ENCODE measurements at places on chromosomes 7 and 10. TPM values are rescaled to one million over a fixed set of nuclear protein-coding genes. Genes with fewer than 3 reads are reported as not detected.

Gene PPP1R3C
- 3.6 TPM for total RNA-seq

DNA sequence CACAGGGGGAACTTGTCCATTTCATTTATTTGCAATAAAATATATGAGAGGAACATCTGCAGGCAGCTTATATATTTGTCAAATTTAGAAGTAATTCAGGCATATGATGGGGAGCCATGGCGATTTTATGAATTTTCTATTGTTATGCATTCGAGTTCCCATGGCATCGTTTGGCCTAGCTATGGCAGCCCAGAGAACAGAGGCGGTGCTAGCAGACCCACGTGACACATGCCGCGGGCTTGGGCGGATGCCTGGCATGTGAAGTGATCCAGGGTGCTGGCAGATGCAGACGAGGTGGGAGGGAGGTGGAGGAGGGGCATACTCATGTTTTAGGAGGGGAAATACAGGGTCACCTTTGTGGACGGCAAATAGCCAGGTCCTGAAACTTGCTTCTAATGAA, 560.0 kb upstream of the GALNT17 start:
- DNase-seq, result no peak
- H3K36me3 ChIP-seq, result peaks cover 7% of the 10 kb centered on the region
- peaks cover 47% of the 10 kb centered on the region for H3K27me3 ChIP-seq
- peak overlapping the region; percentile 52 for H3K27ac ChIP-seq
- peaks cover 71% of the 10 kb centered on the region for H3K4me1 ChIP-seq

- no peak overlapping the region for H3K27ac ChIP-seq
- H3K27me3 ChIP-seq, result no peaks in the 10 kb centered on the region
- DNase-seq, result no peak
- H3K36me3 ChIP-seq, result no peaks in the 10 kb centered on the region
- H3K4me3 ChIP-seq, result no peak overlapping the region
Measured at GRCh38 chr10:31197886-31198285, 121.1 kb upstream of the ZEB1 start.

GRCh38 chr7:2779051-2779450, 65.1 kb downstream of the GNA12 start:
- DNase-seq, result no peak
- H3K27ac ChIP-seq, result no peak overlapping the region
- H3K36me3 ChIP-seq, result peaks cover 16% of the 10 kb centered on the region
- no peaks in the 10 kb centered on the region for H3K27me3 ChIP-seq
- H3K4me1 ChIP-seq, result peaks cover 11% of the 10 kb centered on the region
- no peak overlapping the region for H3K4me3 ChIP-seq

Measured in neural crest cell (in vitro differentiated cells).